ENCODE measurements at places on chromosomes 1 and 21.
A peak's percentile ranks its signal among the peaks of the same experiment; 100 is the strongest.

DNA sequence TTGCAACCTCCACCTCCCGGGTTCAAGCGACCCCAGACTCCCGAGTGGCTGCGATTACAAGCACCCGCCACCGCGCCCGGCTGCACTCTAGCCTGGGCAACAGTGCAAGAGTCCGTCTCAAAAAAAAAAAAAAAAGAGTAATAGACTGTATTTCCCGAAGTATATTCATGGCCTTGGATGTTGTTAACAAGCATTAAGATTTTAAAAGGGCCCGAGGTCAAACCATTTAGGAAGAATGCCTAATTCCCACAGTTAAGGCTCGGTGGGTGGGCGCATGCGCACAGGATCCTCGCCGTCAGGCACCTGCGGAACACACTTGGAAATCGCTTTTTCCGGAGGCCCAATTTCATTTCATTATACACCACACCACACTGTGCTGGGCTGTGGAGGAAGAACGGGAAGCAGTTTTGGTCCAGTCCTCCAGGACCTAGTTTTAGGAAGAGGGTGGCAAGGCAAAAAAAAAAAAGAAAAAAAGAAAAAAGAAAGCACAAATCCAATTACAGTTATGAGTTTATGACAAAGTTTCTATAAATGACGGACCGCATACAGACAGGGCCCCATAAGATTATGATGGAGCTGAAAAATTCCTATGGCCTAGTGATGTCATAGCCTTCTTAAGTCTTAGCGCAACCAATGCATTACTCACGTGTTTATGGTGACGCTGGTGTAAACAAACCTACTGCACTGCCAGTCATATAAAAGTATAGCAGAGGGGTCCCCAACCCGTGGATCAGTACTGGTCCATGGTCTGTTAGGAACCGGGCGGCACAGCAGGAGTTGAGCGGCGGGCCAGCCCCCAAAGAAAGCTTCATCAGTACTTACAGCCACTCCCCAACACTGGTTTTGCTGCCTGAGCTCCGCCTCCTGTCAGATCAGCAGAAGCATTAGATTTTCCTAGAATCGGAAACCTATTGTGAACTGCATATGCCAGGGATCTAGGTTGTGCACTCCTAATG, 38.2 kb downstream of the H3-3A start:
- DNase-seq = peak; percentile 23

DNA sequence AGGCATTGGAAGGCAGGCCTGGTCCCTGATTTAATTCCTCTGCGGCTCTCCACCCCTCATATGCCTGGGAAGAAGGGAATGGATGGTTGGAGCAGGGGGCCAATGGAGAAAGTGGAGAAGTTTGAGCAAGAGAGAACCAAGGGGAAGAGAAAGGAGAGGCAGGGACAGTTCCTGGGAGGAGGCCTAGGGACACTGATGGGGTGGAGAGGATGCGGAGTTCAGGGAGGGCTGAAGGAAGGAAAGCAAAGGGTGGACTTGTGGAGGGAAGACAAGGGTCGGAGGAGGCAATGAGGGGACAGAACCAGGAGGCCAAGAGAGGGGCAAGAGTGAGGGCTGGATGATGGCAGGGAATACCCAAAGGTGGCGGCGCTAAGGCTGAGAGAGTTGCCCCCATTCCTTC, 7.1 kb downstream of the ZBTB7B start:
- DNase-seq = no peak

GRCh38 chr1:232899839-232900238, 50.6 kb upstream of the NTPCR start:
- DNase-seq = no peak

DNA sequence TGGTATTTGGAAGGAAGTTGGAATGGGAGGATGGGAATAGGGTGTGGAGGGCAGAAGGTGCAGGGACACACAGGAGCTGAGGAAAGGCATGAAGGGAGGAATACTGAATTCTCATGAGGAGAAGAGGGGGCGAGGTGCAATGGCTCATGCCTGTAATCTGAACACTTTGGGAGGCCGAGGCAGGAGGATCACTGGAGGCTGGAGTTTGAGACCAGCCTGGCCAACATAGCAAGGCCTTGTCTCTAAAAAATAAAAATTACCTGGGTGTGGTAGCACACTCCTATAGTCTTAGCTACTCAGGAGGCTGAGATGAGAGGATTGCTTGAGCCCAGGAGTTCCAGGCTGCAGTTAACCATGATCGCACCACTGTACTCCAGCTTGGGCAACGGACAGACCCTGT, 117.3 kb downstream of the DTL start:
- no peak for DNase-seq

DNA sequence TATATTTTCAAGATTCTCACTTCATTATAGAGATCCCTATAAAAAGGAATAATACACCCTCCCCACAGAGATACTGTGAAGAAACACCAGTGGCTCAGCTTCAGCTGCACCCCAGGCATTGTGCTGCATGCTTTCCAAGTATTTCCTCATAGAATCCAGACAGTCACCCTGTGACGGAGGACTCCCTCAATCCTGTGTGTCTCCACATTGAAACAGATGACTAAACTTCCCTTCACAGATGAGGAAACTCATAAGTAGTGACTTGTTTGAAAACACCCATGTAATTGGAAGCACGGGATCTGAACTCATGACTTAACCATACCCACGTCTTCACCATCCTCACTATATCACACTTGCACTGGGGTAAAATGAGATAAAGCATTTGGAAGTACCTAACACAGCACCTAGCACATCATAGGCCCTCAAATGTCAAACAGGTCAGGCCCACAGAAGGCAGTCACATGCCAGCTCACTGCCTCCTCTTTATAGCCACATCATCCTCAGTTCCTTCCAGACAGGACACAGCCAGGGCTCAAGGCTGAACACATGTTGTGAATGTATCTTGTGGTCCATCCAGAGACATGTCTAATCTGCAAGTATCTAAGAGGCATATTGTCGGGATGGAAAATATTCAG, 55.2 kb downstream of the GPR161 start:
- peak; percentile 96 for DNase-seq

DNA sequence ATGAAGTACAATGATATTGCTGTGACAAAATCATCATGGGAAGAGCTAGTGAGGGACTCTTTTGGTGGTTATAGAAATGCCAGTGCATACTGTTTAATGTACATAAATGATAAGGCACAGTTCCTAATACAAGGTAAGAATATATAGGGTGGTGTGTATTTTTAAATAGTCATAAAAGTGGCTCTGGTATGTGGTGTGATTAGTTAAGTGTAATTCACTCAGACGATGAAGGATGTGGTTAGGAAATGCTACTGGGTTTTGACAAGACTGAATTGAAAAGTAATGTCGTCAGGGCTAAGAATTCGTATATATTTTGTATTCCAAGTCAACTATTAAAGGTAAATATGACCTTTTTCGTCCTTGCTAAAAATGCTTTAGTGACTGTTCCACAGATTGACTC, 101.7 kb downstream of the USP25 start:
- no peak for DNase-seq

DNA sequence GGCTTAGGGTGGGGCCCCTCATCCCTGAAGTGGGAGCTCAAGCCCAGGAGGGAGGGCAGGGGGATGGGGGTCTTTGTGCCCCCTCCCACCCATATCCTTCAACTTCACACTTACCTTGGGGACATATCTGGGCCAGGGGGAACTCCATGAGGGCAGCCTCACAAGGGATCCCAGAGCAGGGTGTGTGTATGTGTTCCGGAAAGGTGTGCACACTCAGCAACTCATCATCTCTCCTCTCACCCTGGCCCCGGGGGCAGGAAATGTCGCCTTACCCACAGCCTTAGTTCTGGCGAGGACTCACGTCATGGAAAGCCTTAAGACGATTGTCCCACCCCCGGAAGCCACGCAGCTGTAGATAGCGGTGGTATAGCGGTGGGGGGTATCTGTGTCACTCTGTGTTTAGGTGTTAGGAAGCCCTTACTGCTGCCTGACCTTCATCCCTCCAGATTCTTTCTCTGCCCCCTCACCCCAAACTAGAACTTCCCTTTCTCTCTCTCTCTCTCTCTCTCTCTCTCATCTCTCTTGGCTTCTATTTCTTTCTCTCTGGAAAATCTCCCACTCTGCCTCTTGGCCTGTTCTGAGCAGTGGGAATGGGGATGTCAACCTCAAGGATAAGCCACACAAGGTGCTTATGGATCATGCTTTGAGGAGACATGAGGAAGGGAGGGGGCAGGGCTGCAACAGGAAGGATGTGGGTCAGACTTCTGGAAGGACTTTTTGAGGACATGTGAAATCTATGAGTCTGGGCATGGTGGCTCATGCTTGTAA, at the start of gene SH2D2A:
TSS of gene SH2D2A (minus strand) at position 288 of the 768 bp plus-strand sequence. CDS start at position 148, 140 bp downstream.
- DNase-seq = no peak

DNA sequence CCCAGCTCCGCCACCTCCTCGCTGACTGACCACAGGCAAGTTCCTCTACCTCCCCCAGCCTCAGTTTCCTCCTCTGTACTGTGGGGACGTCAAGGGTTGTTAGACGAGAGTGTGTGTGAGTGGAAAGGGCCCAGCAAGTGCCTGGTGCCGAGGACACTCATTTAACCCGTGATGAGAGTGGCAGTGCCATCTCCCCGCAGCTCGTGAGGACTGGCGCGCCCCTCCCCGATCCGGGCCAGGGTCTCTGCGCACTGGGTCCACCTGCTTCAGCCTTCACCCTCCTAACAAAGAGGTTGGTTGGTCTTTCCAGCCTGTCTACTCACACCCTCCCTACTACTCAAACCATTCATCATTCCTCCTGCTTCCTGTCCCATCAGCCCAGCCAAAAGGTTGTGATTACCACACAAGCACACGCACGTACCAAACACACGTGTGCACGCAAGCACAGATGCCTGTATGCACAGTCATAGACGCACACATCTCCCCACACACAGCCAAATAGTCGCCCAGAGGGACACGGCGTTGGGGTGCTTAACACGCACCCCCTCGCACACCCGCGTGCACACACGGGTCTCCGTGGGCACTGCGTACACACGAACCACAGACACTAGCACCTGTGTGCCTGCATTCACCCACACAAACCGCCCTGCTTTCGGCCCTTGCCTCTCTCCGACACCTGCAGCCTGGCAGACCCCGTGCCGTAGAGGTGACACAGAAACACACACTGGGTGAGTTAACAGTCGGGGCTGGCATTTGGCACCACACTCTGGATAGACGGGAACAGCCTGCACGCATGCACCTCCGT, 39.3 kb downstream of the TAS1R2 start:
- DNase-seq = no peak
